GF-D8 (cell line): ENCODE measurements at places on chromosomes 7 and 10.

GRCh38 chr7:81236560-81236959 is 317.7 kb upstream of the SEMA3C start:
- no peak for DNase-seq

GRCh38 chr10:51377070-51377931 is 303.0 kb downstream of the PRKG1 start:
- no peak for DNase-seq

- no peak for DNase-seq
Measured at GRCh38 chr7:22325671-22326070, 31.3 kb downstream of the RAPGEF5 start.

GRCh38 chr7:1975179-1975578 is 257.6 kb downstream of the MAD1L1 start:
- DNase-seq: no peak

- DNase-seq: no peak
Measured at GRCh38 chr7:106604971-106605370, 56.0 kb downstream of the CCDC71L start.

DNA sequence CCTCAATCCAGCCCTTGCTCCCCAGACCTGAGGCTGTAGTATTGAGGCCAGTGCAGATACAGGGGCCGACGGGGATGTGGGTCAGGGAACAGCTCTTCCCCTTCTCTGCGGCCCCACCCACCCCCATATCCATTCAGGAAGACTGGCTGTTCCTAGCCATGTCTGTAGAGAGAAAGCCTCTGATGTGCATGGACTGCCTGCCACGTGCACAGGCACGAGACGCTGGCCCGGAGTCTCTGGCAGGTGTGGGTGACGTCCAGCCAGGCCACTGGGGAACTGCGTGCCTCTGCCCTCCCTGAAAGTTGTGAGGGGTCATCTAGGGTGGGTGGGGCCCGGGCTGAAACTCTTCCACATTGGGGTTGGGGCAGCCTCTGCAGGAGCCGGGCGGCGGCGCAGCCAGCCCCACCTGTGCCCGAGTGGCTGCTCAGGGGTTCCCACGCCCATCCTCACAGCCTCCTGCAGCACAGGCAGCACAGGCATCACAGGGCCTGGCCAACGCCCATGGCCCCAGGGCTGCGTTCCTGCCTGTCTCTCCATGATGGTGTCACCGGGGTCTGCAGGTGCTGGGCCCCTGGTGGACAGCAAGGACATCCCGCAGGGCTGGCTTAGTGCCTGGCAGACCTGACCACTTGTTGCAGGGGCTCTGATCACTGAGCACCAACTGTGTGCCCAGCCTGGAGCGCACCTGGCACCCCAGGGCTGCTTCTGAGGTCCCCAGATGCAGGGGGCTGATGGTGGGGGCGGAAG is 27.5 kb downstream of the MICALL2 start:
- no peak for DNase-seq

- no peak for DNase-seq
Measured at GRCh38 chr7:158101821-158102450, 485.7 kb downstream of the PTPRN2 start.

- no peak for DNase-seq
Measured at GRCh38 chr10:44853148-44853734, 57.9 kb upstream of the TMEM72 start.

DNA sequence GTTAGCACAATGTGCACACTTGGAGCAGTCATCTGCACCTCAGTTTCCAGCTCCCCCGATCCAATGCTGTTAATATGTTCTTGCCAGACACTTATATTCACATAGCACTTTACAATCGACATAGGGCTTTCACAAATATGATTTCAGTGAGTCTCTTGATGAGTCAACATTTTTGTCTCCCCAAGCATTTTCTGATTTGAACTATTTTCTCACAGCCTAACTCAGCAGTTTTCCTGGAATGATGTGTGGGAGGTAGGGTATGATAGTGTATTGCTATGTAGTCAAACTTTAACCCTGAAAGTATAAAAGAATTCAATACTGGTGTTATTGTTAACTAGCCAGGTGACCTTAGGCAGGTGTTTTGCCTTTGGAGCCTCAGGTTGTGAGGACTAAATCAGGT is 82.5 kb upstream of the LRGUK start:
- no peak for DNase-seq

- DNase-seq: no peak
Measured at GRCh38 chr7:152922318-152923081, 162.9 kb downstream of the ACTR3B start.

DNA sequence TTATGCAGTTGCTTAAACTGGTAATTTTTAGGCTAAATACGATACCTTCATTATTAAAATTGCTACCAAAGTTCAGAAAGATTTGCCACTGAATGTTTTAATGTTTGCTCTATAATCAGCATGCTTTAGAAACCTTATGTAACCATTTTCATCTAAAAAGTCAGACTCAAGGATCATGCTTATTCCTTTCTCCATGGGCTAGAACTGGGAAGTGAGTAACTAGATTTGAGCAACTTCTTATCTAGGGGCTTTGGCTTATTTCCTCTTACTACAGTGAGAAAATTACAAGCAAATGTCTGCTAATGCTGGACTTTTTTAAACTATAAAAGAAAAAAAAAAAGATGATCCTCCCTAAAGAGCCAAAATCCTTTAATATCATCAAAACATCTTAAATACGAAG is 215.9 kb downstream of the CRPPA start:
- no peak for DNase-seq

- DNase-seq: no peak
Measured at GRCh38 chr7:30987936-30988335, 24.2 kb downstream of the GHRHR start.

DNA sequence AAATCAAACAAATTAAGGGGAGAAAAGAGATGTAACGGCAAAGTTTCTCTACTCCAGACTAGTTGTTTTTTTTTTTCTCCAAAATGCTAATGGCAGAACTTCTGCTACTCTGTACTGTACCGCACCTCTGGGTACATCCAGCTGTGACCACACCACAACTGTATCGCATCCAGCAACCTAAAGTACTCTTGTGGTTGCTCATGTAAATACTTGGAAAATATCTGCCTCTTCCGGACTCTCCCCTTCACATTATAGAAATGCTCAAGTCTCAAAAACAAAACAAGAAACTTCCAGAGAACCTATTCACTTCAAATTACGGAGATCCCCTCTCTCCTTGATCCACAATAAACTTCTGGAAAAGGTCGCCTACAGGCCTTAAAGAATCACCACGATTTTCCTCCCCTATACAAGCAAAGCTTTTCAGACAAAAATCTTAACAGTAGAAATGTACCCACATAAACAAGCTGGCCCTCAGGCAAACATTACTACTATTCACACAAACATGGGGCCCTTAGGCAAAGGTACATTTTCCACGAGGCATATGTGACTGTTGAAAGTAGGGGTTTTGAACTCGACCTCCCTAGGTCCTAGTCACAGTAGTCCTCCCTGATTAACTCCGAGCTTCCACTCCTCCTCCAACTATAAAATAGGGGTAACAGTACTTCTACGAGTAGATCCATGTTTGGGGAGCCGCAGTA is 222.9 kb upstream of the MKLN1 start:
- peak; percentile 18 for DNase-seq

DNA sequence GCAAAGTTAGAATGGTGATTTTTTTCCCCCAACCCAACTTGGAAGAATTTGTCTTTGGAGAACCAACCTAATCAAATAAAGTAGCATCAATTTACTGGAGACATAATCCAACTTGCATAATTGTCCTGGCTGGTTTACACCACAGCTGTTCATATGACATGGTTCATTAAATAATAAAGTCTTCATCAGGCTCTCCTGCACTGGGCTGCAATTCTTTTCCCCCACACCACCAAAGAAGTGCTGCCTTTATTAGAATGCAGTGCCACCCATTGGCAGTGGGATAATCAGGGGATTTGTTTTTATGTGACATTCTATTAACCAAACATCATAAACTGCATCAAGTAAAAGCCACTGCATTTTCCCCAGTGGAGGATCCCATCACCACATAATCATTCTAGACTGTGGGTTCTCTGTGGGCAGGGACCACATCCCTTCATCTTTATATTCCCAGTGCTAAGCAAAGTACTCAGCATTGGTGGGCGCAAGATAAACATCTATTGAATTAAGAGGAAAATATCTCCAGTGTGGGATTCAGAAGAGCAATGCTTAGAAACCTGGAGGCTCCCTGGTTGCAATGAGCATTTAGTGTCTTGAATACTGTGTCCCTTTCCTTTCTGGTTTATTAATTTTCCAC is 322.0 kb downstream of the KCNMA1 start:
- DNase-seq: no peak

DNA sequence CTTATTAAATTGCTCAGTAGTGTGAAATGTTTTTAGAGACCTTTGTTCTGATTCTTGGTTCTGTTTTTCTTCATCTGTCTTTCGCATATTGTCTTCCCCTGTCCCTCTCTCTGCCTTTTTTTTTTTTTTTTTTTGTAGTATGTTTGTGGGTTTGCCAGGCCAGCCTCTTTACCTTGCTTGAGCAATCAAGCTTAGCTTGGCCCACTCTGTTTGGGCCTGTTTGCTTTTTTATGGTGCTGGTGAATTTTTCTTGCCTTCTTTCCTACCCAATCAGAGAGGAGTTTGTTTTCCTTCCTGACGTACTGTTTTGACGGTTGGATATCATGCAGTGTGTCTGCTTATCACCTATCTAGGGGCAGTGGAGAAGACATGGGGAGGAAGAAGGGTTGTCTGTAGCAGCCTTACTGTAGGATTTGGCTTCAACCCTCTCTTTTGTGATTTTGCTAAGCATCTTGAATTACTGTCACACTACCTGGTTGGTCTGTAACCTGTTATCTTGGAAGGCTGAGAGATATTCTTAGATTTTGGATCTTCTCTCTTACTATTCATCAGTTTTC is 64.0 kb downstream of the BBS9 start:
- DNase-seq: no peak

DNA sequence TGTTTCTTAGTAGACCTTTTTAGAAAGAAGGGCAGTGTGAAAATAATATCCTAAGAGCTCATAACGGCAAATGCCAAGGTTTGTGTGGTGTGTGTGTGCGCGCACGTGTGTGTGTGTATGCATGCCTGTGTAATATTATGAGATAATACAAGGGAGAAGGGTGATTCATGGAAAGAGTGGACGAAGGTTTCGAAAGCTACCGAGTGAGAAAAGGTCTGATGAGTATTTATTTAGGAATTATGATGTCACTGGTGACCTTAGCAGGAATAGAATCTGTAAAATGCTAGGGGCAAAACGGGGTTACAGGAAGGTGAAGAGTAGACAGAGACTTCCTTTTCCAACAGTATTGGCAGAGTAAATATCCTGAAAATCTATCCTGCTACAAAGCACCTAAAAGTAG is 107.3 kb downstream of the AHR start:
- DNase-seq: no peak

- DNase-seq: no peak
Measured at GRCh38 chr7:24723178-24723530, 34.1 kb downstream of the GSDME start.

- no peak for DNase-seq
Measured at GRCh38 chr7:73769481-73770001, 529 bp downstream of the CLDN3 start.

DNA sequence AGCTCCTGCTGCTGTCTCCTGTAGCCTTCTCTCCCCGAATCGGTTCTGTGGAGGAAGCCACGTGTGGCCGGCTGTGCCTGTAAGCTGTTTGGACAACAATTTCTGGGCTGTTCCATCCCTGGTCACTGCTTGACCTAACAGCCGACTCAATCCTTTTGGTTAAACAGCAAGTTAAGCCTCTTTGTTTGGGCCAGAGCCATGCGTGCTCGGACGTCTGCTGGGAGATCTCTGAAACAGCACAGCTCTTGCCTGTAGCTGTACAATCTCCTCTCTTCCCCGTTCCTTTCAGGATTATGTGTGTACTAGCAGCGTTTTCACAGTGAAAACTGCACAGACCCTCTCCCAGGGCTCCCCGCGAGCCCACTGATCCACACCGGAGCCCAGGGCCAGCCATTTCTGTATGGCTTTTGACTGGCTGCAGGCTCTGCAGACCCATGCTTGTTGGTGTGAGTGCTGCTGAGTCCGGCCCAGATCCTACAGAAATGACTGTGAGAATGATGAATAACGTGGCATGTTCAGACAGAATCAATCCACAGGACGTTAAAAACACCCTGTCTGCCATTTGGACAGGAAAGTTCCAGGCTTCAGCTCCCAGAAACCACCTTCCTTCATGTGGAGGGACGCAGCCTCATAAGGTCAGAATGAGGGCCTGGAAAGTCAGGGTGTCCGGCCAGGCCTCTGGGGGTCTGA is 428.6 kb upstream of the ADARB2 start:
- no peak for DNase-seq

DNA sequence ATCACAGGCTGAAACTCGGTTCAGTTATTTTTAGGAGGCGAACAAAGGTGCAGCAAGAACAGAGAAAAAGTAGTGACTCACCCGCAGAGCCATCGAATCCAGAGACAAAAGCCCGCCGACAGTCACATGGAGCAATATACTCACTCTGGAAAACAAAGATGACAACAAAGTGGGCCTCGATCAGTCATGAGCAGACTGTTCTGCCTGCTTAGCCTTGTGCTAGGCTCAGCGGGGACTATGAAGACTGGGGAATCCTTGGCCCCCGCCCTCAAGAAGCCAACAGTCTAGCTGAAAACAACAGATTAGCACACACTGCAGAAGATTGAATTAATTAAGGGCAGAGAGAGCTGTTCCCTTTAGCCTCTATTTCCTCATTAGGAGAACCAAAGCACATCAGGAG is 30.4 kb downstream of the XPNPEP1 start:
- no peak for DNase-seq

- DNase-seq: no peak
Measured at GRCh38 chr10:77700086-77700485, 62.5 kb upstream of the KCNMA1 start.

DNA sequence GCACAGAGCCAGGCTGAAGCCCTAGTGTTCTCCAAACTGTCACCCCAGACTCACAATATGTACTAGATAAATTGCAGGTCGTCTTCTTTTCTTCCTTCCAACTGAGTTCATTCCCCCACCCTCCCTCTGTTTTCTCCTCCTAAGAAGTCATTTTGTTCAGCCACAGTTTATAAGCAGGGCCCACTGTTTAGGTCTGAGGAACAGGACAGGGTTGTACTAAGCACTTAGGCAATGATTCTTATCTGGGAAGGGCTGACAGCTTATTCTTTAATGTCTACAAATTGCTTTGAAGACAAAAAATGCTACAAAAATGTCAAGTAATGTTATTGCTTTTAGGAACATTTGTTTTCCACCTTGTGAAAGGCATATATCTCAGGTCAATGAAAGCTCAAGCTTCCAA is 59.1 kb downstream of the CDC123 start:
- DNase-seq: no peak

- DNase-seq: no peak
Measured at GRCh38 chr7:105399043-105399725, 10.5 kb upstream of the SRPK2 start.

DNA sequence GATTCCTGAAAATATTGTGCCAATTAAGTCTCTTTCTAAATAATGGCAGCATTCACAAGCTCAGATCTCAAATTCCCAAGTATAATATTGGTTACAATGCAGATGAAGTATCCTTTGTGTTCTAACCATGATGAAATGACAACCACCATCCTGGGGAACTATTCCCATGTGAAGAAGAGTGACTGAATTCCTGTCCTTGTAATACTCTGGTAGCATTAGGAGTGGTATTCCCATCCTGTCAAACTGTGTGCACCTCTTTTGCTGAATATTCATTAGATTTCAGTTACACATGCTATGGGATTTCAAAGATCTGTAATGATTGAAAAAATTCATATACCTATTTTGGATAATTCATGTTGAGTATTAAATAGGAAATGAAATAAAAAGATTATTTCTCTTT is 86.1 kb upstream of the SMIM30 start:
- no peak for DNase-seq
